ENCODE measurements at places on chromosomes 3 and 15.

GRCh38 chr3:162072656-162073164 is 576.1 kb downstream of the OTOL1 start:
- no peak for DNase-seq

DNA sequence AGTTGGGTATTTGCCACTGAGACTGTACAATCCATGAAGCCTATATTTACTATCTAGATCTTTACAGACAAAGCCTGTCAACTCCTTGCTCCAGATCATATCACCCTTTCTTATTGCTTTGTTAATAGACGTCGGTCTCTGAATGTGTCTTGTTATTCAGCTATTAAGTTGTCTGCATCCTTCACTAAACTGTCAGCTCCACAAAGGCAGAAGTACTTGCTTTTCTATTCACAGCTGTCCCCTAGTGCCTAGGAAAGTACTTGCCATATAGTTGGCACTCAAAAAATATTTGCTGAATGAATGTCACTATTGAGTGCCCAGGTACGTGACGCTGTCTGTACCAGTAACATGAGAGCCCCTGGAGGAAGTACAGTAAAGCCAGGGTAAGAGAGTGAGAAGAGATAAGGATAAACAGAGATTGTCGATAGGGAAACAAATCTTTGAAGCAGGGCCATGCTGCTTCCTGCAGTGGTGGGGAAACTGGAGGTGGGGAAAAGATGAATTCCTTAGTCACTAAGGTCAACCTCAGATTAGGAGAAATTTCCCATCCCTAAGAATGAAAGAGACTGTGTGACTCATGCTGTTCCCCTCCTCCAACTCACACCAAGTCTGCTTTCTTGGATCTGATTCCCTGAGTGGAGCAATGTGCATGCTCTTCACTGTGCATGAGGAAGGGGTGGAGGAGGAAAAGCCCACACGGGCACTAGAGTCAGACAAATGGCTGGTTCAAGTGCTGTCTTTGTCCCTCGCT is 36.3 kb downstream of the PRICKLE2 start:
- peak; percentile 64 for DNase-seq

DNA sequence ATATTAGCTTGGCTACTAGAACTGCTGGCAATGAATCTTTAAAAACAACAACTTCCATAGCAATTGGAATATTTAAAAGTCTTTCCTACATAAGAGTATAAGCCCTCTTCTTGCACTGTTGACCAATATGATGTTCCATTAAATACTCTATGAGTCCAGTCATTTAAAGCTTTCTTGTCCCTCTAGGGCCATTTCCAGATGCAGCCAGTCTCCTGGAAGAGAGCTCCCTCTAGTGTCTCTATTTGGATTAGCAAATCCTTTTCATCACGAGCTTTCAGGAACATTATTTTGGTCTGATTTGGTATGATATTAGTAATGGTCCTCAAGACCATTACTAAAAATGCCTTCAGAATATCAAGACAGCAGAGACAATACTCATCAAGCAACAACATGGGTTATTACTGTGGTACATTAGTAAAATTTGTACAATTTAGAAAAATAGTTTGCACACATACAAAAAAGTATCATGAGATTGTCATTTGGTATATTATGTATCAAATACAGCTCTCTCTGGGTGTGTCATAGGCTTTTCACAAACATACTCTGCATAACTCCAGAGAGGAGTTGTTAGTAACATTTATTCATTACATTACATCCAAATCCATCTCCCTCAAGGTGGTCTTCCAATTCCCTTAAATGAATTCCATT is 101.3 kb downstream of the DPH6 start:
- DNase-seq, result no peak

DNA sequence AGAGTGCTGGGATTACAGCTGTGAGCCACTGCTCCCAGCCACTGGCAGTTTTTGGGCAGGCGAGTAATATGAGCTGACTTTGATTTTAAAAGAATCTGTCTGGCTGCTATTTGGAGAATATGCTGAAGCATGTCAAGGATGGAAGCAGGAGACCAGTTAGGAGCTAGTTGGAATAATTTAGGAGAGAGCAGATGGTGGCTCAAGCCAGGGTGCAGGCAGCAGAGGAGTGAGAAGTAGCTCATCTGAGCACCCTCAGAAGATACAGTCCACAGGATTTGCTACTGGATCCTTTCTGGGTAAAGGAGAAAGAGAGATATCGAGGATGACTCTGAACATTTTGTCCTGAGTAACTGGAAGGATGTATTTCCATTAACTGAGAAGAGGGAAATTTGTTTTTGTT is 30.4 kb upstream of the BDH1 start:
- DNase-seq, result no peak

DNA sequence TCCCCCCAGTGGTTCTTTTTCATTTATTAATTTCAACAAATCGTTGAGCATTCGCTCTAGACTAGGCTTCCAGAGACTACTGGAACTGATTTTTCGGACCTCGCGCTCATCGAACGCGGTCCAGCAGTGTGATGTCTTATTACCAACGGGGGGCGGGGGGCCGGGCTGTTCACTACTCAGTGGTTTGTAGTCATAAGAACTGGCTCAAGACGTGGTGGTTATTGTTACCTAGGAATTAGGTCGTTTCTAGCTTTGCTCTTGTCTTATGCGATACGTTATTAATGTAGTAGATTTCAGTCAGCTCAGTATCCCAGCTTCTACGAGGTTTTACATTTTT is 858 bp downstream of the RBM5 start:
- DNase-seq, result no peak

GRCh38 chr3:129123314-129124060 is 1.9 kb upstream of the RAB43 start:
- DNase-seq, result peak; percentile 10

DNA sequence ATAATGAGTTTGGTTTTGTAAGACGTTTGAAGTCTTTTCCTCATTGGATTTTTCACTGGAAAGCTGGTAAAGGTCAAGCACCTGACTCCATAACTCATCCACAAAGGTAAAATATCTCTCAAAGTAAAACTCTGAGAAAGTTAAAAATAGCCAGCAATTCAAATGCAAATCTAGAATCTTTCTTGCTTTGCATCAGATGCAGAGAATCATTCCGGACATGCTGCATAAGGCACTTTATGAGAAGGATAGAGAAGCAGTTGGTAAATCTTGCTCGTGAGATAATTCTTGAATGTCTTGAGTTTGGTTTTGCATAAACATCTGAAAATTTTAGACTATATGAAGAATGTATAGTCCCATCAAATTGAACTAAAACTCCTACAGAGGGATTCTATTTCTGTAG is 9.1 kb downstream of the KCNMB2 start:
- DNase-seq, result no peak

GRCh38 chr15:94924971-94925598 is 693.7 kb downstream of the MCTP2 start:
- no peak for DNase-seq

GRCh38 chr3:61055447-61055846 is 195.8 kb downstream of the FHIT start:
- DNase-seq, result no peak

- no peak for DNase-seq
Observed at GRCh38 chr3:169297214-169297613, 366.3 kb downstream of the MECOM start.

DNA sequence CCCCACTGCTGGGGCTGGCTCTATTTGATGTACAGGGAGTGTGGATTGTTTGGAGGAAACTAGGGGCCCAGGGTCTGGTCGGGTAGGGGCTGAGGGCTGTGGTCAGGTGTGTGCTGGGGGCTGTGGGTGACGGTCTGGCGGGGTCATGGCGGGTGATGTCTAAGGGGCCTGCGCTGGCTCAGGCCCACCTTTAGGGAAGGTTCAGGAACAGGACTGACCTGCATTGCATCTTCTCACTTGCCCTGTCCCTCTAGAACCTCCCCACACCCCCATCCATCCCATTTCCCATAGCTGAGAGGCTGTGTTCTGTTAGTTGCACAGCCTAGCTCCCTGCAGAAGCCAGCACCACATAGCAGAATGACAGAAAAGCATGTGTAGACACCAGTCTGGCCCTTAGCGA is 39.1 kb downstream of the SCN5A start:
- DNase-seq, result no peak

DNA sequence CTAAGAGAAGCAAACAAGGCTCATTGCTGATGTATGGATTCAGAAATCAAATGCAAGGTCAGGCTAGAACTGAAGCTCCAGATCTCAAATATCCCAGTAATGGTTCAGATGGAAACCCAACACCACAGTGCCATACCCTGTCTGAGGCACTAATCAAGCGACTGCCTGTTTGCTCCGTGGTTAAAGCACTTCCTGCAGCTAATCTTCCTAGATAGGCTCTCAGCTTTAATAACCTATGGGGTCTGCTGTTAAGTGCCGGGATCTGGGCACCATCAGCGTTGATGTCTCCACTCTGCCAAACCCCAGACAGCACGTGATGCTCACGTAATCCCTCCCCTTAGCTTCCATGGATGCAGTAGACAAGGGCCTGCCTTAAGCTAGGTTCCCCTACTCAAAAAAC is 262.6 kb downstream of the MECOM start:
- DNase-seq, result no peak

DNA sequence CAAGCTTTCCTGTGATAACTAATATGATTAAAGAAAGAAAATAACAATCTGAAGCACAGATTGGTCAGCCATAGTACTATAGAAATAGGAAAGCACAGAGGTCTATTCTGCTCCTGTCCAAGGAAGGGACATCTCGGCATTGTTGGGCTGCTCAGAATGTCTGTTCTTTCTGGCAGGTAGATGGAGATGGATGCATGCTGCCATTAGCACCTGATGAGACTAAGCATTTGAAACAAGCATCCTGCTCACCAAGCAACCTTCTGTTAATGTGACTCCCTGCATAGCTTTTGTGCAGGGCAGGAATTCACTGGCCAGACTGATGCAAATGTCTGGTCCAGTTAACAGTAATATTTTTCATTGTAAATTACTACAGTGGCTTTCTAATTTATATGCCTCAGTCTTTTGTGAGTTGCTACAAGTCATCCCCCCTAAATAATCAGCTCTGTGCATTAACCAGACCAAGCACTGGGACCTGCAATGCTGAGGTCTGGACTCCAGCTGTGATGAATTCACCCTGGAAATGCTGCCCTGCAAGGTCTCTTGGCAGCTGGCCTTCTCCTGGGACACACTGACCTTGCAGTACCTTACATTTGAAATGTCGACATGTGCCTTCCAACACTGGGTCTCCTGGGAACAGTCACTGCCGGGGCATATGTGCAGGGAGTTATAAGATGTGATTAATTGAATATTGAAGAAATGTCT is 1123.7 kb downstream of the IGSF11 start:
- no peak for DNase-seq

DNA sequence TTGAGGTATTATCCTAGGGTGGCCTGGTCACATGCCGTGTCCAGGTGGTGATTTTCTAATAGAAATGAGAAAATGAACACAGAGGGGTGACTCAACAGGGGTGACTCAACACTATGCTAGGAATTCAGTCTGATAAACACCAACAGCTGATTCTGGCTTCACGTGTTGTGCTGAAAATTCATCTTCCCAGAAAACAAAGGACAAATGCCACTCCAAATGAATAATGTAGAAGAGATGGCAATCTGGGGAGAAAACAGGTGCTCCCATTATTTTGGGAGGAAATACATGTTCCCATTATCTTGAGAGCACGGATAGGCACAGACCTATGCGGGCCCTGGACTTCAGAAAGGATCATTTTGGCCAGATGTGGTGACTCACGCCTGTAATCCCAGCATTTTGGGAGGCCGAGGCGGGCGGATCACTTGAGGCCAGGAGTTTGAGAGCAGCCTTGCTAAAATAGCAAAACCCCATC is 101.2 kb upstream of the MEX3B start:
- DNase-seq, result no peak

- no peak for DNase-seq
Observed at GRCh38 chr3:191476066-191476772, 15.3 kb downstream of the PYDC2 start.

GRCh38 chr3:45056608-45057301 is 30.7 kb downstream of the CLEC3B start:
- no peak for DNase-seq

DNA sequence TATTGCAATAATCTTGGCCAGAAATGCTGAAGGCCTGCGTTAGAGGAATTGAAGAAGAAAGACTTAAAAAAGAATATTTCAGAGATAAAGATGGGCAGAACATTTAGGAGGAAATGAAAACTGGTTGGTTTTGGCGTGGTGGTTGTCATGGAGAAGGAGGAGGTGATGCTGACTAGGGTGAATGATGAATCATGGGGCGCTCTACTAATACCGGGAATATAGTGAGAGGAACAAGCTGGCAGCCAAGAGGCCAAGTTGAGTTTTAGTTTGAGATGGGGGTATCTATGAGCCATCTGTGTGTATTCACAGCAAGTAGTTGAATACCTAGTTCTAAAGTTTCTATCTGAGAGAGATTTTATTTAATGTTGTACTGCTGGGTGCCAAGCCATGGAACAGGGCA is 6.8 kb upstream of the GAP43 start:
- no peak for DNase-seq

DNA sequence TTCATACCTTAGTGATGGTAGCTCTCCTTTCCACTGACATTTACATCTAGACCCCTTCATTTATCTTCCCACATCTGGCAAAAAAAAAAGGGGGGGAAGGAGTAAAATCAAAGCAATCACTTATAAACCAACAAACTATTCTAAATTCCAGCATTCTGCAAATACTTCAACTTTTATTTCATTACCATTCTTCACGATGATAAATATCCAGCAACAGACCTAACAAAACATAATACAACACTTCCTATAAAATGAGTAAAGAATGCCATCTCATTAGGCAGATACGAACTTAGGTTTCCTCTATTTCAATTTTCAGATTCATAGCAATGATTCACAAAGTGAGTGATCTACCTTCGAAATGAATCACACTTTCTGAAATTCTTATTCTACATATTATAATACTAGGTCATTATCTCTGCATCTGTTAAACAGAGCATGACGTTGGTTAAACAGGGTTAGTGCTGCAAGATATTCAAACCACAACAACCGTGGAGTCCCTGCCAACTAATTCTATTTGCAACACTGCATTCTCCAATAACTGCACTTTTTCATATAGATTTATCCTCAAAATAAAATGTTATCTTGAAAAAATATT is at the start of gene LRRFIP2:
TSS of gene LRRFIP2 (minus strand) at position 51 of the 595 bp plus-strand sequence. CDS start 25,599 bp downstream, outside the sequence.
- DNase-seq, result no peak

DNA sequence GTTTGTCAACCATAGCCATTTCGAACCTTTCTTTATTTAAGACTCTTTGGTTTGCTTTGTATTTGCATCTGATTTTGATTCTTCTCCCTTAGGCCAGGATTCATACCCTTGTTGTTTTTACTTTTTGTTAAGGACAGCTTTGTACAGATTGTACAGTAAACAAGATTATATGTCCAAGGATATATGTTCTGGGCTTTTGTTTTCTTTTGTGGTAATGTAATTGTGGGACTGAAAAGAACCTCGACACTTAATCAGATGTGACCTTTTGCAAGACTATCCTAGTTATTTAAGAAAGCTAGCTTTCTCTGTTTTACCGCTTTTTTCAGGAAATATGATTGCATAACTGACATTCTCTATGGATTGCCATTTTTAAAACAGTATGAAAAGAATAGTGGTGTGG is 67.0 kb upstream of the SAMMSON start:
- DNase-seq, result no peak

Measured in fibroblast of skin of left biceps (primary cell).